ENCODE measurements at places on chromosomes 2 and 18. TPM values are rescaled to one million over a fixed set of nuclear protein-coding genes. Genes with fewer than 3 reads are reported as not detected.

- peak; percentile 85 for ATAC-seq
These were observed 25.1 kb downstream of the DNPEP start for GRCh38 chr2:219362524-219363164.

TAF1B gene
- 41.1 TPM for total RNA-seq

ARHGEF4 gene
- not detected for total RNA-seq

EMILIN2 gene
- 20.7 TPM for total RNA-seq

SLC4A5 gene
- 2.2 TPM for total RNA-seq

DNA sequence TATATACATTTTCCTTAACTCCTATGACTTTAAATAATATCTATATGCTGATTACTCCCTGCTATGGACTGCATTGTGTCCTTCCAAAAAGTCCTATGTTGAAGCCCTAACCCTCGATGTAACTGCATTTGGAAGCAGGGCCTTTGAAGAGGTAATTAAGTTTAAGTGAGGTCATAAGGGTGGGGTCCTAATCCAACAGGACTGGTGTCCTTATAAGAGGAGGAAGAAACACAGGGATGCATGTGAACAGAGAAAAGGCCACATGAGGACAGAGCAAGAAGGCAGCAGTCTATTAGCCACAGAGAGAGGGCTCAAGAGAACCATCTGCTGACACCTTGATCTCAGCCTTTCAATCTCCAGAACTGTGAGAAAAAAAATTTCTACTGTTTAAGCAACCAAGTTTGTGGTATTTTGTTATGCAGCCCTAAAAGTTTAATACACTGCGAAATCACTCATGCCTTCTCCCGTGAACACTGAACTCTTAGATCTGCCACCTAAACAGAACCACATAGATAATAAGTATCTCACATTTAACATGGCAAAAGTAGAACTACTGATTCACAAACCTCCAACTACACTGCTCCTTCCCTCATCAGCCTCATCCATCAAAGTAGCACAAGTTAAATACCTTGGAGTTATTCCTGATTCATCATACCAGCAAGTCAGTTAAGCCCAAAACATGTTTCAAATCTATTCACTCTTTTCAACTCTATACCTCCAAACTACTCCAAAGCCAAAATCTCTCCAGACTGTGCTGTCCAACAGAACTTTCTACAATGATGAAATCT lies 65.4 kb downstream of the HIBCH start:
- no peak for ATAC-seq

DNA sequence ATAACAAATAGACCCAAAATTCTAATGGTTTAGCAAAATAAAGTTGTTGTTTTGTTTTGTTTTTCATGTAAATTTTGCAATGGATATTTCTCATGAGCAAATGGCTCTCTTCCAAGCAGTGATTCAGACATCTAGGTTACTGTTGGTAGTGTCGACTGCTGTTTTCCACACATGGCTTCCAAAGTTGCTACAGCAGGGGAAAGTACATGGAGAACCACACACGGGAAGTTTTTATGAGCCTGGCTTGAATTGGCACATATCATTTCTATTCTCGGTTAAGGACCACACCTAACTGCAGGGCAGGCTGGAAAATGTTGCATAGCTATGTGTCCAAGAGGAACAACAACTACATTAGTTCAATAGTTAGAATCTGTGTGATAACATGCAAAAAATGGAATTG lies 262.1 kb downstream of the GALNT13 start:
- no peak for ATAC-seq

EFHD1 gene
- total RNA-seq = 1.1 TPM

TXNDC2 gene
- total RNA-seq = not detected
